GM04504 (cell line): ENCODE measurements at places on chromosomes 5 and 9.

GRCh38 chr5:87311405-87312279 is 44.0 kb downstream of the RASA1 start:
- no peak for DNase-seq

GRCh38 chr5:180331647-180331950 is 21.5 kb downstream of the GFPT2 start:
- DNase-seq = no peak

DNA sequence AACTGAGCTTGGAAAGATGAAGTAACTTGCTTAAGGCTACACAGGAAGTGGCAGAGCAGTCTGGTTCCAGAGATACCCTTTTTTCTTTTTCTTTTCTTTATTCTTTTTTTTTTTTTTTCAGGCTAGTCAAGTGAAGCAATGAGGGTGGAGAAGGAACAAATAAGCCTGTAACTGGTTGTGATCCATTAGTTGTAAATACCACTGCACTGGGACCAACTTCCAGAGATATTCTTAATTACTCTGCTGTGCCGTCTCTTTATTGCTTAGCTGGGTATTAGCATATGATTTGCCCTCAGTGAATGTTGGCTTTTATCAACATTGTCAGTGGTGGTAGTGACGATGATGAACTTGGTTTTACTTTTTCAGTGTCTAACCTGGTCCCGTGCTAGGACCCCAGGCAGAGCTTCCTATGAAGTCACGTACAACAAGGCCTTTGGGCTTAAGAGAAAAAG is 26.7 kb downstream of the LNPEP start:
- no peak for DNase-seq

DNA sequence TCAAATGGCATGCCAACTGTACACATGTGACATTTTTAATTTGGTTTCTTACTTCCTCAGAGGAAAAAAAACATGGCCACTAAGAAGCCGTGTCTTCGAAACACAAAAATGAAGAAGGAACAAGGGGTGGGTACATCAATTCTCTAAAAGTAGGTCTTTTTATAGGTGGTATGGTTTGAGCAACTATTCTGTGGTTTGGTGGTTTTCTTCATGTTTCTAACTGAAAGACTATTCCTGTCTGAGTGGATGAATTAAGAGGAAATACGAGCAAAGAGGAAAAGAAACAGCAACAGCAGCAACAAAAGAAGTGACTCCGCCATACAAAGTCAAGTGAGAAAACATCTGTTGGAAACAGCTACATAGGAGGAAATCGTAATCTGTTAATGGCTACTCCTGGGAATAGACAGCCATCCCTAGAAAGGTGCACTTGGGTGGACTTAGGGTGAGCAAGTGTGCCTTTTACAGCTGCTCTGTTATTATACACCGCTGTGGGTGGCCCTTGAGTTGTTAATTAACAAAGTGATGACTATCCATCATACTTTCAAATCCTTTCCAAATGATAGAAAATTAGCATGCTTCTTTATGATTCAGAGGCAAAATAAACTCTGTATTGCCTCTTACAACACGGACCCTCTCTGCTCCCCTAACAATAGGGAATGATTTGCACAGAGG is 575.8 kb downstream of the TLE1 start:
- no peak for DNase-seq

DNA sequence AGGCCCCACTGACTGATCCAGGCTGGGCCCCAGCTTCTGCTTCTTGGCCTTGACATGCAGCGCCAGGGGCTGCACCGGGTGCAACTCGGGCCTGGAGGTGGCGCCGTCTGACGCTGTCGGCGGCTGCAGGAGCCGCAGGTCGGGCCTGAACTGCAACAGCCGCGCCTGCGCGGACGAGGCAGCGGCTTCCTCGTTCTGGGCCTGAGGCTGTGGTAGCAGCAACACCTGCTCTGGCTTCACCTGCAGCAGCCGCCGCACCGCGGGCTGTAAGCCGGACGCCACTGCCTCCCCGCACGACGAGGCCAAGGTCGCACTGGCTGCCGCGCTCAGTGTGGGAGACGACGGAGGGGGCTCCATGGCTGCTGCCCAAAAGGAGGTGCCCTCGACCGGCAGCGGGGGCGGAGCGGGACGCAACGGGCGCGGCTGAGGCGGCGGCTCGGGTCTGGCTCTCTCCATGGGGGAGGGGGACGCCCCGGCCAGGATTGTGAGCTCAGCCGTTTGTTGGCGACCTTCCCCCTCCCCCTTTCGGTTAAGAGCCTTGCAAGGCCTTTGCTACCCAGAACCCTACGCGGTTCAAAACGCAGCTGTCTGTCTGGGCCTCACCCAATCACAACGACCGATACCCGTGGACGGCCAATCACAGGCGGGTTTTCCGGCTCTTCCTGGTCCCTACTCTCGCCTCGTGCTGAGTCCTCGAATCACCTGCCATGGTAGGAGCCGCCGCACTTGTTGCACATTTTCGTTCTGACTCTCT is 438 bp downstream of the SOX30 start:
- no peak for DNase-seq

GRCh38 chr9:81833563-81834345 is 94.5 kb upstream of the SPATA31D4 start:
- no peak for DNase-seq

- DNase-seq = no peak
Measured at GRCh38 chr5:115501464-115502210, 42.9 kb downstream of the FEM1C start.

GRCh38 chr5:69492391-69492922 is at the start of gene OCLN:
Gene OCLN (plus strand): TSS chr5:69492790. CDS start chr5:69504245, 11,455 bp downstream.
- DNase-seq = no peak

- DNase-seq = no peak
Measured at GRCh38 chr9:69797675-69798074, 22.9 kb upstream of the CFAP95 start.

DNA sequence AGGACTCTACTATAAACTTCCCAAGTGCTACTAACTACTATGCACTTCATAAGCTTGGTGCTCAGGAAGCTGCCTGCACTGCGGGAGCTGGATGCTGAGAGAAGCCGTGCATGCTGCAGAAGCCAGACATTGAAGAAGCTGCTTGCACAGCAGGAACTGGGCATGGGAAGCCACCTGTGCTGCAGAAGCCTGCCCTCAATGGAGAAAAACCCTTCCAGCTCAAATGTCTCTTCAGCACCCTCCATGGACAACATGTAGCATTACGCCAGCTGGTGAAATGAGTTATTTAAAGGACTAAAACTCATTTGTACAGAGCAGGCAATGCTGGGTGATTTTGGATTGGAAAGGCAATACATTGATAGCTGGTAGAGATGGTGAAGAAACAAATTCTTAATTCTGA is 247.2 kb downstream of the KIF4B start:
- DNase-seq = no peak

DNA sequence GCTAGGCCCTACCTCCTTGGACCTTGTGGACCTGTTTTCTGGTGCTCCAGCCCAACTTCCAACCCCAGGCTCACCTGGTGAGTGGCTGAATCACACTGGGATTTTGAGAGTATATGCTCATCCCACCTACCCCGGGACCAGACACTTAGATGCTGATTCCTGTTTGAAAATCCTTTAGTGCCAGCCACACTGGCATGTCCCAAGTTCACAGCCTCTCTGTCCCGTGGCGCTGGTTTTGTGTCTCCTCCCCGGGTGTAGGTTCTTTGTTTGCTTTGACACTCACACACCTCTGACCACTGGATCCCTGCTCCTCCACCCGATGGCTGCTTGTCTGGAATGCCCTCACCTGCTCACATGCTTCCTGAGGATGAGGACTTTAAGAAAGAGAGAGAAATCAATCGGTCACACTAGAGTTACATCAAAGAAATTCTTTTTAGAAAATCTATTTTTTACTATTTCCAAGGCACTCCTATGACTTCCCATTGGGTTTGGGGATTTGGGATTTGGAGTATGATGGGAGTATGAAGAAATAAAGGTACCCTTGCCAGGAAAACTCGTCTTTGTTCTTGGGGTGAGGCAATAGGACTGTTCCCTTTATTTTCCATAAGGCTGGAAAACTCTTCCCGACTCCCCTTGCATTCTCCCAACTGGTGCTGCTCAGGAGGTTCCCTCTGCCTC is 7.3 kb upstream of the SLC25A48 start:
- no peak for DNase-seq

DNA sequence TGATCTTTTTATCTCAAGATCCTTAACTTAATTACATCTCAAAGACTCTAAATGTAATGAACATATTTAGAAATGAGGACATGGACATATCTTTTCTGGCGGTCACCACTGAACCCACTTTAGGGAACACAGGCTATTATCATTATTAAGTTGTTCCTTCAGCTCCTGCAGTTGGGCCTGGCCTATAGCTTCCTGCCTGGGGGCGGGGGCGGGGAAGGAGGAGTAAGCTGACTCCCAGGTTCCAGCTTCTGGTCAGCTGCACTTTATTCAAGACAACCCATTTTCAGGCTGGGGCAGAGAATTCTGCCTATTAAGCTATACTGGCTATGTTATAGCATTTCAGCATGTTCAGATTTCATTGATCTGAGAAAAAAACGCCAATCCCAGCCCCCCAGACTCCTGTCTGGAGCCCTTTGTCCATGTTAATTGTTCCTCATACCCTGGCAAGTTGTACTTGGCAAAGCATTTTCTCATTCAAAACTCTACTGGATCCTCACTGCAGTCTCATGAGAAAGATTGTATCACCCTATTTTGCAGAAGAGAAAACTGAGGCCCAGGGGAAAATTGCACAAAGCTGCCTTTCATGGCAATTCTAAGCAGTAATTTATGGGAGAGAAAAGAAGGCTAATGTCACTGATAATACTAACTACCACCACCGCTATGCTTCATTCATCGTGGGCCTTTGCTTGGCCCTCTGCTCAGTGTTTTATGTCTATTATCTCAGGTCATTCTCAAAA is 25.1 kb downstream of the COL15A1 start:
- no peak for DNase-seq

DNA sequence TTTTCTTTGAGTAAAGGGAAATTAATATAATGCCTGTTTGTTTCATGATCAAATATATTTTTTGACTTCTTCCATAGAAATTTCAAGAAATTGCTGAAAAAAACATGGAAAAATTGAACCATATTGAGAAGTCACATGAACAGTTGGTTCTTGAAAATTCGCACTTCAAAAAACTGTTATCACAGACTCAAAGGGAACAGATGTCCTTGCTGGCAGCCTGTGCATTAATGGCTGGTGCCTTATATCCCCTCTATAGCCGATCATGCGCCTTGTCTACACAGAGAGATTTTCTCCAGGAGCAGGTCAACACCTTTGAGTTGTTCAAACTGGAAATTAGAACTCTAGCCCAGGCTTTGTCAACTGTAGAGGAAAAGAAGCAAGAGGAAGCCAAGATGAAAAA is 191.4 kb downstream of the CCDC171 start:
- DNase-seq = no peak

DNA sequence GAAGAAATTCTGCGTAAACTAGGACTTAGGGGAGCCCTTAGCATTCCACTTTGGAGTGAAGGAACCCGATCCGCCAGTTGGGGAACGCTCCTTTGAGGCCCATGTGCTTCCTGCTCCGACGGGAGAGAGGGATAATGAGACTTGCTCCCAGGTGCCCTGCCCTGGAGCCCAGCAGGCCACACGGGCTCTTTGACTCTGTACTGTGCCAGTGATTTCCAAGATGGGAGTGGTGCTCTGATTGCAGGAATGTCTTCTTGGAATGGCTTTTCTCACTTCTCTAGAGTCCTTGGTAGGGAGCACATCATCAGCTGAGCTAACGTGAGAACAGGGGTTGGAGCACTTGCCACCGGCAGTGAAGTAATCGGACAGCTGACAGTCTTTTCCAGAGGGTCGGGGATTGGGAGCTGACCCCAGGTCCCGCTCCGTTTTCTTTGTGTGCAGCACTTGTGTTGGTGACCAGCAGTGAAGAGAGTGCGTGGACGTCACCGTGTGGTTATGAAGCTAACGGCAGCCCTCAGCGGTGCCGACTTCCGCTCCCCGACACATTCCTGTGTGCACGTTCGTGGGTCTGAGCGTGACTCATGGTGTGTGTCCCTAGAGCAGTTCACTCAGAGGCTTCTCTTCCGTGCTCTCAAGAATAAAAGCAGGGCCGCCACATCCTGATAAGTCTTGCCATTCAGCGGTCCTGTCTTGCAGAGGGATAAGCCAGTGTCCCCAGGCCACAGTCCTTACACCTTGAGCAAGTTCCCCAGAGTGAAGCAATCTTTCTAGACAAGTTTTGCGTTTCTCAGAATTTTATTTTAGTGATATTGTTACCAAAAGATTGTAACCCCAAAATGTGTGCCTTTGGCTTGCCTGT is 25.6 kb downstream of the ABL1 start:
- DNase-seq = peak; percentile 90

- DNase-seq = no peak
Measured at GRCh38 chr5:55923177-55923771, 71.5 kb downstream of the IL6ST start.

GRCh38 chr9:87122947-87123685 is 175.8 kb upstream of the GAS1 start:
- peak; percentile 64 for DNase-seq

DNA sequence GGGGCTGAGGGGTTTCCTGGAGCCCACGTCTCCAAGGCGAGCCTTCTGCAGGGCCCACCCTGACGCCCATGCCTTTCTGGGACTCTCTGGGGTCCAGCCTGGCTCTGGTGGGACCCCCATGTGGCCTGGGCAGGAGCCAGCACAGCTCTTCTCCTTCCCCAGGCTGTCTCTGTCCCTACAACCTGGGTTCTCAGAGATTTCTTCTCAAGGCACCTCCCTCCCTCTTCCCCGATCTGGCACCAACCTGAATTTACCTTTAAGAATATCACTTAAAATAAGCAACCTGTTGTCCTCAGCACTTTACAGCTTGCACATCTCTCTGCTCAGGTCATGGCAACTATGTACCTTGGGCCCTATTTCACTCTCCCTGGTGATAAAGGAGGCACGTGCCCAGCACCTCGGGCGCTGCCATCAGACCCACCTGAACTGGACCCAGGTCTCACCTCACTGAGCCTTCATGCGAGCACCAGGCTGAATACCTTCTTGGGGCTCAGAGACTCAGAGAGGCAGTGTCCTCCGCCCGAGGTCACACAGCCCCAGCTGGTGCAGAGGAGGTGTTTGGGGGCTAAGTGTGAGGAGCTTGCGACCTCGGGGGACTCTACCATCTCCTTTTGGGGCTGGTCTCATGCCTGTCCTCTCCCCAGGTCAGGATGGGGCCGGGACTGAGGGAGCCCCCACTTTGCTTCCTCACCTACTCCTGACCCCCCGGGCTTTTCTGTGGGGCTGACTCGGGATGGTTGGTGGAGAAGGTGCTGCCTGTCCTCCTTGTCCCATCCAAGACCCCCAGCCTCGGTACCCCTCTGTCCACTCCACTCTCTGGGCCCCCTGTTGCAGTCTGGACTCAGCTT is 217.7 kb downstream of the C9orf50 start:
- DNase-seq = no peak

- DNase-seq = peak; percentile 66
Measured at GRCh38 chr9:130866474-130866965, 30.1 kb downstream of the QRFP start.

GRCh38 chr9:36091026-36091953 is 45.2 kb upstream of the GLIPR2 start:
- peak; percentile 17 for DNase-seq

GRCh38 chr9:90832261-90832660 is 30.6 kb downstream of the SYK start:
- DNase-seq = no peak

GRCh38 chr5:177473443-177474001 is at the start of gene DBN1:
Gene DBN1 (minus strand): TSS chr5:177473634. CDS start chr5:177473521, 113 bp downstream.
- no peak for DNase-seq
